SHP77 (cell line): ENCODE measurements at places on chromosomes 12 and 14.

DNA sequence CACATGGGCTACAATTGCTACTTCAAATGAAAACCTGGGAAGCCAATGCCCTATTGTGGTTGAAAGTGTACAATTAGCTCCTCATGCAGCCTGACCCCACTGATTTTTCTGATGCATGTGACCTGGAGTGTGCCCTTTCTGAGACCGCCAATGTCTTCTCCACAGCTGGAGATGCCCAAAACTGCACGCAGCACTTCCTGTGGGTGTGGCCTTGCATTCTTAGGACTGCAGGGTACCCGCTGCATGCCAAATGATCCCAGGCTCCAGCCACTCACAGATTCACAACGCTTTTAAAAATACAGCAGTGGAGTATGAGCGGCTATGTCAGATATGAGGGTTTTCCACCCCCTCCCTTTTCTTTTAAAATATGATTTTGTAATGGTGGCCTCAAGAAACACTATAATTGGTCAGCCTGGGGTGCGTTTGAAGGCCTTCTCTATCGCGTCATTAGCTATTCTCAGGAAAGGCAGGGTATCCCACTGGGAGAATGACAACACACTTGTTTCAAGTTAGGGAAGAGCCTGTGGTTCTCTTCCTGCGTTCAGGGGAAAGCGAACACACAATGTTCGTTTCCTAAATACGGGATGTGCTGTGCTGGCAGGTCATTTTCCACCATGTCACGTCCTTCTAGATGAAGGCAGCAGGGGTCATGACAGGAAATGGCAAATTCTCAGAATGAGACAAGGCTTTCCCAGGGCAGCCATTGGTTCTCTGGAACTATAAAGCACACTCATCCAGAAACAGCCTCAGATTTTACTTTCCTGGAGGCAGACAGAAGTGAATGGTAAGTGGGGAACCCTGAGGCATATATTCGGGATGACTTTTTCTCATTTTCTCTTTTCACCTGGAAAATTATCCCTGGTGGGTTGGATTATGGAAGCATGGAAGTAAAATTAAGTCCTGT, at the start of gene APOLD1:
APOLD1 (plus strand) TSS at position 749 of the 904 bp plus-strand sequence; CDS start at position 782, 33 bp downstream.
- DNase-seq: no peak

GRCh38 chr14:94163796-94164195, 10.3 kb upstream of the PPP4R4 start:
- DNase-seq: no peak

DNA sequence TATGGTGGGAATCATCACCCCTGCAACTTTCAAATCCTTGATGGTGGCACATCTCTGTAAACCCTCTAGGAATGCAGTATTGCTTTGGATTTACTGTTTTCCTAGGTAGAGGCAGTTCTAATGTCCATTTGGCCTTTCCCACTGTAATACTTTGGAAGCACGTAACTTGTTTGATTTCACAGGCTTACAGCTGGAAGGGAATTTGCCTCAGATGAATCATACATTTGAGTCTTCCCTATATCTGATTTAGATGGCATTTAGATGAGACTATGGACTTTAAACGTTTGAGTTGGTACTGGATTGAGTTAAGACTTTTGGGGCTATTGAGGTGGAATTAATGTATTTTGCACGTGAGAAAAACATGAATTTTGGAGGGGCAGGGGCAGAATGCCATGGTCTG, 35.9 kb downstream of the DAAM1 start:
- DNase-seq: no peak

DNA sequence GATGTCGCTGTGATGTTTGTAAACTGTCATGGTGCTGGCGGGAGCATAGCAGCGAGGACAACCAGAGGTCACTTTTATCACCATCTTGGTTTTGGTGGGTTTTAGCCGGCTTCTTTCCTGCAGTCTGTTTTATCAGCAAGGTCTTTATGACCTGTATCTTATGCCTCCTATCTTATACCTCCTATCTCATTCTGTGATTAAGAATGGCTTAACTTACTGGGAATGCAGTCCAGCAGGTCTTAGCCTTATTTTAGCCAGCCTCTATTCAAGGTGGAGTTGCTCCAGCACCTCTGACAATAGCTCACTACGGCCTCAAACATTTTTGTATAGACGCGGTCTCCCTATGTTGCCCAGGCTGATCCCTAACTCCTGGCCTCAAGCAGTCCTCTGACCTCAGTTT, 53.7 kb downstream of the B4GALNT3 start:
- DNase-seq: no peak

DNA sequence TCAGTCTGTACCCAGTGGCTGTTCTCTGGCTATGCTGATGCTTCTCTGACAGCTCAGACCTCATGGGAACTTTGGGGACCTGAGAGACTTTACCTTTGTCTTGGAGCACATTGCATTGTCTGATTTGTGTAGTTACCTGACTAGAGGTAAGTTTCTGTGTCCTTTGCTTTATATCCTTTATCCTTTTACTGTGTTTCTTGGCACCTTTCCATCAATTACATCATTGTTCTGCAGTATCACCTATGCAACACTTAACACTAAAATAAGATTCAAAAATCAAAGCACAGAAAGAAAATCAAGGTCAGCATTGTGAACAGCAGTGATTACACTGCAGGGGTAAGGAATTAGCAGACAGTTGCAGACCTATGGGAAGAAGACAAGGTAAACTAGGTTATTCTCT, 43.8 kb downstream of the SLC35F4 start:
- DNase-seq: no peak

DNA sequence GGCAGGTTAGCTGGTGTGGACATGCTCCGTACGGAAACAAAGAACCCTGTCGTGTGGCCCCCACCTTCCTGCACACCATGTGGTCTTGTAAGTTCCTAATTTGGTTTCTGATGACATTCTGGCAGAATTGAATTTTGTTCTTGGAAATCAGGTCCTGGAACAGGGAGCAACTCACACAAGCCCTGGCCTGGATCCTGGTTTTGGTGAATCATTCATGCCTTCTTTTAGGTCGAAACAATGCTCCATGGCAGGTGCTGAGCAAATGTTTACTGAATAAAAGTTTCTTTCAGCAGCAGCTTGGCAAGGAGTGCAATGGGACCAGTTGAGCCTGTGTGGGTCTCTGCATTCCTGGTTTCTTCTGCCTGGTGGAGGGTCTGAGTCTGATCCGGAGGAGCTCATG, 978.4 kb downstream of the BCL11B start:
- no peak for DNase-seq

- DNase-seq: no peak
Observed at GRCh38 chr14:53316504-53316903, 163.4 kb upstream of the DDHD1 start.

- DNase-seq: no peak
Observed at GRCh38 chr14:31465111-31465510, 7.8 kb upstream of the DTD2 start.

- DNase-seq: no peak
Observed at GRCh38 chr12:48556631-48557030, 13.2 kb downstream of the LALBA start.

DNA sequence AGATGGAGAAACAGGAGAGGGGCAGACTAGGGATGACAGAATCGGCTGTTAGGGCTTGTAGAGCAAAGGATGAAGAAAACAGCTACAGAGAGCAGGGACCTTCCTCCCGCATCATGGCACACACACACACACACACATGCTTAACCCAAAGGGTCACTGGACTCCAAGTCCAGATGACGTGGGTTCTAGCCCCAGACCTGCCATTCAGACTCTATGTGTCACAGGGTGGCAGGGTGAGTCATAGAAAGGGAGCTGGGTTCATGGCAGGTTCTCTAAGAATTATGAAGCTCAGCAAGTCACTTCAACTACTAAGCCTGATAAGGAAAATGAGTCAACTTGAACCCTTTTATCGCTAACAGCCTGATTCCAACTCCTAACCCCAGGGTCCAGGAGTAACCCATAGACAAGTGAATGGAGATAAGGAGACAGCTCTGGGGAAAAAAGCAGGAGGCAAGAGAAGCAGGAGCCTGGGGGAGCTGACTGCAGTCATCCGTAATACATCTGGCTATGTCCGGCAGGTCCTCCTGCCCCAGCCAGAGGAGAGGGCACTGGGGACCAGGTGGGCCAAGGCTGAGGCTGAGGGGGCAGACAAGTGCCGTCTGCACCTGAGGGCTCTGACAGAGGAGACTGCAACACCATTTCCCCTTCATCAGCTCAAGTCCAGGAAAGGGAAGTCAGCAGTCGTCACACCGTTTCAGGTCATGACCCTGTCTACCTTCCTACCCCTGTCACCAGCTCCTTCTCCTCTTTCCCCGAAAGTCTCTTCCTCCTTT, 3.6 kb upstream of the TNFRSF1A start:
- no peak for DNase-seq

DNA sequence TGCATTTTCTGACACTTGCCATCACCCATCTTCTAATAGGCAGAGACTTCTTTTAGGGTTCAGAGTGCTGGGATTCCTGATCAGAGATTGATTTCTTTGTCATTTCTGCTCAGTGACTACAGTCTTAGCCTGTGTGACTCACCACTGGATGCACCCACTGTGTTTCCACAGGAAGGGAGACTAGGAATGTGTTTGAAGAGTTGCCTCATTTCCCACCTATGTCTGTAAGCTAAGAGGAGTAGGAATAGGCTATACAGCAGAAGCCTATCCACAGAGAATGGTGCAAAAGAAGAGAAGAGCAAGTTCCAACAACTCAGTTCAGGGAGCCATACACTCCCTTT, 60.2 kb upstream of the ACTN1 start:
- DNase-seq: no peak

- no peak for DNase-seq
Observed at GRCh38 chr14:68792979-68793733, at the start of gene ZFP36L1. TSS of gene ZFP36L1 (minus strand) at chr14:68793067. CDS start at chr14:68792938, 129 bp downstream.

DNA sequence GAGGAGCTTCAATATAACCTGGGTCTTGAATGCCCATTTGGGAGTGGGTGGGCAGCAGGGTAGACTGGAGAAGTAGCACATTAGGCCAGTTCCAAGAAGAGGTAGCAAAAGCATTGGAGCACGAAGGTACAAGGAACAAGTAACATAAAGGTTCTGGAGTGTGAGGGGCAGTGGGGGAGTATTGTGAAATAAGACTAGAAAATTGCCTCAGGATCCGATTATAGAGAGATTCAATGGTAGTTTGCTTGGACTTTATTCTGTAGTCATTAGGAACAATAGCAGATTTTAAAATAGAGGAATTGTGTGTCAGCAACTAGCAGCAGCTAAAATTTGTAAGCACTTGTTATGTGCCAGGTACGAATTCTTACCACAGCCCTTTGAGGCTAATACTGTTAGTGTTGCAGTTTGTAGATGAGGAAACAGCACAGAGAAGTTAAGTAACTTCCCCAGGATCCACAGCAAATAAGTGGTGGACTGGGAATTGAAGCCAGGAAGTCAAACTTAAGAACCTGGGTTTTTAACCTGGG, 61.8 kb downstream of the PPFIBP1 start:
- DNase-seq: no peak

DNA sequence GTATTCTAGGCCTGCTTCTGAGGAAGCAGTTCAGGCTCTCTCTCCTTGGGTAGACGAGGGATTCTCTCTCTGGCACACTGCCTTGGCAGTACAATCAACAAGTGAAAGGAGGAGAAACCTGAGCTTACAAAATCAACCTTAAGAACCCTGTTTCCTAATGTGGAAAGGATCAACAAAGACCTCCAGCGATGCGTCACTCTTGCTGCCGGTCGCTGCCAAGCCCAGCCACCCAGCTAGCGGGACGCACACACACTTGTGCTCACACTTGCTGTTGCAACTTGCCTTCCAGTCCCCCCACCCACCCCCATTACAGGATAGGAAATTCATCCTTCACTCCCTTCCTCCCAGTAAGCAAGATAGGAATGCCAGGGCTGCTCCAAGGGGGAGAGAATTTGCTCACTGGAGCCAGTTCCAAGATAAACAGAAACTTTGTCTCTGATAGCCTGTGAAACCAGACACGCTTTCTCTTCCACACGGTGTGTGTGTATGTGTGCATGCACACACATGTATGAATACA, 144.3 kb downstream of the BCL11B start:
- DNase-seq: no peak

- no peak for DNase-seq
Observed at GRCh38 chr14:74974364-74975058, 19.1 kb upstream of the PGF start.

- no peak for DNase-seq
Observed at GRCh38 chr14:72064501-72064900, 132.3 kb downstream of the RGS6 start.

GRCh38 chr14:59776468-59776867, 94.1 kb downstream of the RTN1 start:
- no peak for DNase-seq

GRCh38 chr12:117563706-117564105, 202.3 kb upstream of the NOS1 start:
- DNase-seq: no peak

DNA sequence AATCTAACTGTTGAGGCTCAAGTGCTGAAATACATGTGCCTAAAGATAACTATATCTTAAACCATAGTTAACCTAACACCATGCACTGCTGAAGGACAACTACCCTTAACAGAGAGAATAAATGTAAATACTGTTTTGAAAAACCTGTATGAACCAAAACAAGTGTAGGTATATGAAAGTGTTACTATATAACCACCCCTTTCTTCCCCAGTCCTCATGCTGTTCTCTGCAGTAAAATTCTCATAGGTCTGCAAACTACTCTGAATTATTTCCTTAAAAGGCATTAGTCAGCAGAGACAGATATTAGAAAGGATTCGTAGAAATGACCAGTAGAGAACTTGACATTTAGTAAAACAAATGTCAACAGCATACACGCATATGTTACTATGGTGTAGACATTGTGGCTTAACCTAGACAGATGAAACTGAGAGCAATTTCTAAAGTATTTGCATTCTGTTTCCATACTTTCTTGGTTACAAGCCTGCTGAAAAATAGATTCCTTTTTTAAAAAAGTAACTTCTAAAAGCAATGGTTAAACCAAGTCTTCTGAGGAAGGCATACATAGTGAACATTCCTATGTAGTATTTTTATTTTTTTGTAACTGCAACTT, 13.9 kb downstream of the CSRP2 start:
- no peak for DNase-seq

DNA sequence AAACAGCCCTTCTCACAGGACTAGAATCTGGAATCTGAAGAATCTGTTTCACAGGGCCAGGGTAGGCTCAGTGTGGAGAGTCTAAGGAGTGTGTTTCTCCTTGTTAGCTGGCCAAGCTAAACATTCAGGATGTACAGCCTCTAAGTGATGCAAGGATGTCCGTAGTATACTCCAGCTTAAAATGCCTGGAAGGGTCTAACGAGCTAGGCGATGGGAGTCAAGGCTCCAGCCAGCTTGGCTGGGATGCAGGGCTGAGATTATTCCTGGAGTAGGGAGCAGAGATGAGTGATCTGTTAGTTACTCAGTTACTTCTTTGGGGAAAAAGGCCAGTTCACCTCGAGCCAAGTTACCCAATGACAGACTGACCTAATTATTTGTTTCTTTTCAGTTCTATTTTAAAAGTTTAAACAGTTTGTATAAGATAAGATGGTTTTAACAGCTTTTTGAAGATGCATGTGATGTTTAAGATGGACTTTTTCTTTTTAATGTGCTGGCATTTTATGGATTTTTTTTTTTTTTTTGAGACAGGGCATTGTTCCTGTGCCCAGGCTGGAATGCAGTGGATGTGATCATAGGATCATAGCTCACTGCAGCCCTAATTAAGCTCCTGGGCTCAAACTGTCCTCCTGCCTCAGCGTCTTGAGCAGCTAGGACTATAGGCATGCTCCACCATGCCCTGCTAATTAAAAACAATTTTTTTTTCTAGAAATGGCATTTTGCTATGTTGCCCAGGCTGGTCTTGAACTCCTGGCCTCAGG, 41.1 kb downstream of the SYNE2 start:
- DNase-seq: no peak
